ENCODE measurements at places on chromosomes 16 and 17.

DNA sequence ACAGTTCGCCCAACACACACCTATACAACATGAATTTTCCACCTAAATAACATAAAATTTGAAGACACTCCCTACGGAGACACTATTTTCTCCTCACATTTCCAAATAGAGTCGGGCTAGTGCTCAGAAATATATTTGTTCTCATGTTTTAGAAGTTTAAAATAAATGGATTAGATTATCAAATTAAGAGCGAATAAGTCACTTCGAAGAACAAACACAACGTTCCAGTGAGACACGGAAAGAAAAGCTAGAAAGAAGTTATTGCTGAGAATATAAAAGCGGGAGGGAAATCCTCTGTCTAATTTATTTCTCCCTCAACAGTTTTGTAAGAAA, 2.0 kb upstream of the HS3ST3B1 start:
- DNase-seq, result peak; percentile 71

DNA sequence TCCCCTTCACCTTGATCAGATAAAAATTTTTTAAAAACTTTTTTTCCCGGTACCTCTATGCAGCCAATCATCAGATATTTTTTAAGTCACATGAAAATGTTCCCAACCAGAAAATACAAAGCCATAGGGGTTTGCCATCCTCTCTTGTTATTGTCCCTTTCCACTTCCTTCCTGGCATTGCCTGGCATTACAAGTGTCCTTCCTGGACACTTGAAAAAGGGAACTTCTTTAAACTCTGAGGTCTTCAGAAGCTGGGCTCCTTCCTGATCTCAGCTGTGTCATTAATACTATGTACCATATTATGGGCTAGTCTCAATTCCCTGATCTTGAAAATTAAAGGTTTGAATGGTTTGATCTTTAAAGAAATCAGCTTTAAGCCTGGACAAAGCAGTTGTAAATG, 64.9 kb downstream of the TEX14 start:
- no peak for DNase-seq

GRCh38 chr17:6460531-6461161, 16.4 kb downstream of the PIMREG start:
- DNase-seq, result peak; percentile 52

GRCh38 chr17:45383003-45383402, 49.7 kb downstream of the ARHGAP27 start:
- no peak for DNase-seq

DNA sequence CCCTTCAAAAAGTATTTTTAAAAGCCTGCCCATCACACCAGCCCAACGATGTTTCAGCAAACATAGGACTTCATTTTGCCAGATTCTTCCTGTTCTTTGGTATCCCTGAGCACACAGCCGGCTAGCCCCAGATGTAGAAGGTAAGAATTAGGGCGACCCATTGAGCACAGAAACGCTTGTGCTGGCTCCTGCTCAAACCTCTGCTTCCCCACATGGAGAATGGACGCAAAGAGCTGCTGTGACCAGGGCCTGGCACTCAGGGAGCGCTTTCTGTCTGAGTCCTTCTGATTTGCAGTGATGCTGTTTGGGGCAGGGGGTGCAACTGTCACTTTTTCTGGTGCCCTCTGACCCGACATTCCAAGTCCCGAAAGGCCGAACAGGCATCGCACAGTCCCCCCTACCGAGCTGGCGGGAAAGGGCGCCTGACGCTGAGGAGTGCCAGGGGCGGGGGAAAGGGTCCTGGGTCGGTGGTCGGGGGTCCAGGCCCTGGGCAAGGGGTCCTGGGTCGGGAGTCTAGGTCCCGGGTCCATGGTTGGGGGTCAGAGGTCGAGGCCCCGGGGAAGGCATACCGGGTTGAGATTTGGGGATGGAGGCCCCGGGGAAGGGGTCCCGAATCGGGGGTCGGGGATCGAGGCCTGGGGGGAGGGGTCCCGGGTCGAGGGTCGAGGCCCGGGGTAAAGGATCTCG, 930 bp downstream of the CHMP1A start:
- DNase-seq, result peak; percentile 68

DNA sequence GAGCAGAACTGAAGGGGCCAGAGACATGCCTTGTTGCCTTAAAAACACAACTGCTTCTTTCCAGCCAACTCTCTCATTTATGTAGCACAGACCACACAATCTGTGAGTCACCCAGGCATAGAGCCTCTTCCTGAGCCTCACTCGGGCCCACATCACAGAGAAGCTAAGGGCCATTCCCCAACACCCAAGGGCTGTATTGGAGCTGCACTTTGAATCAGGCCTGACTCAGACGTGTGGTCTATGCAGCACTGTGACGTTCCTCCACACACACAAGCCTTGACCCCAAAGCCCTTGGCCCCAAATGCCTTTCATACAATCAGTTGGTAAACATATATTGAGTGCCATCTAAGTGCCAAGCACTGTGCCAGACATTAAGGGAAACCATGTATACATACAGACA, 308.9 kb upstream of the DYNLRB2 start:
- DNase-seq, result peak; percentile 86

GRCh38 chr16:67447508-67448076, 16.7 kb downstream of the HSD11B2 start:
- peak; percentile 88 for DNase-seq

DNA sequence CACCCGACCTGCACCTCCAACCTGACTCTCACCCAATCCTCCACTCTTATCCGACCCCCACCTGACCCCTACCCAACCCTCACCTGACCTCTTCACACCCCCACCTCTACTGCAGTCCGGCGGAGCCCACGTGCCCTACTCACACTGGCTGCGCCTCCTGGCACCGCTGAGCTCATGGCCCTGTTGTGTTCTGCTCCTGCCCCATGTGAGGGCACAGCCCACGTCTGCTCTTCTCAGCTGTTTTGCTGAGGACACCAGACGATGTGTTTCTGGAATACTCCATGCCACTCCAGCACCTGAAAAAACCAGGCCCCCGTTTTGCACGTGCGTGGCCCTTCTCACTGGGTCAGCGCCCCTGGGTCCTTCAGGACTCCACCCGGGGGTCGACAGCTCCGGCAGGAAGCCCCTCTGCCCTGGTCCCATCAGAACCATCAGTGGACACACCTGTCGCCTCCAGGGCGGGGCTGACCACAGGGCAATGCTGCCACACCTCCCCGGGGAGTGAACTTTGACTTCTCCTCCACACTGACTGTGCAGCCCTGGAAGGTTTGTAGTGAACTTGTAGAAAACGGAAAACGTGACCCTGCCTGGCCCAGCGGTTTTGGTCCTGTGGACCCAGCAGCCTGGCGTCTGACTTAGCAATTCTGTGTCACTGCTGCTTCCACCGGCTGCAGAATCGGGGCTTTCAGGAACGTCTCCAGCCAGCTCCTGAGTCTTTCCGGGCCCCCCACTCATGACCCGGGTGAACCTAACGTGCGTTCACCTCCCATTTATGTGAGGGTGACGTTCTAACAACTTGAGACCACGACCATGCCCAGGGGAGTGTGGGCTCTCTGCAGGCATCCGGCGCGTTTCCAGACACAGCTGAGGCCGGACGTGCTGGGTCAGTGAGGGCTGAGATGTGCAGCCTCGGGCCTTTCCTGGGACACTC, 5.7 kb upstream of the RAB40B start:
- peak; percentile 82 for DNase-seq

DNA sequence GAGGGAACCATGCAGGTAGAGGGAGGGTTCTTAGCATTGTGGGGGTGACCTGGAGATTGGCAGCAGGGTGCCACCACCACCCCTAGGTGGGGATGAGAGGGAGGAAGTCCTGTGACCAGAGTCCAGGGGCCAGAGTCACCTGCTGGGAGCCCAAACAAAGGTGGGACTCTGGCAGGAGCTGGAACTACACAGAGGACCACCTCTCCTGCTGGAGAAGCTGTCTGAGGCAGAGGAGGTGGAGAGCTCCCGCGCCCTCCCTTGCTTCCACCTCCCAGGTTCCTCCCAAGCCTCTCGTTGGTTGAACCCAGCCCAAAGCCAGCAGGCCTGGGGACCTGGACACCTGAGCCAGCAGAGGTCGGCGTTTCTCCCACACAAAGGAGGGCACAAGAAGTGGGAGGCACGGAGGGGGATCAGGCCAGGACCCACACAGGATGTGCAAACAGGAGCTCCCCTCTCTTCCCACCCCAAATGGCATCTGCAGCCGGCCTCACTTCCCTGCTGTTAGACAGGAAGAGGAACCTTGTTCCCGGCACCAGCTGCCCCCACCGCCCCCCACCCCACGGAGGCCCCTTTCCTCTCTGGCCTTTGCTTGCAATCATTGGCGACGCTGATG, 154.6 kb downstream of the SEC14L1 start:
- peak; percentile 32 for DNase-seq

- DNase-seq, result no peak
Observed at GRCh38 chr17:63963123-63963522, 9.6 kb downstream of the SCN4A start.

DNA sequence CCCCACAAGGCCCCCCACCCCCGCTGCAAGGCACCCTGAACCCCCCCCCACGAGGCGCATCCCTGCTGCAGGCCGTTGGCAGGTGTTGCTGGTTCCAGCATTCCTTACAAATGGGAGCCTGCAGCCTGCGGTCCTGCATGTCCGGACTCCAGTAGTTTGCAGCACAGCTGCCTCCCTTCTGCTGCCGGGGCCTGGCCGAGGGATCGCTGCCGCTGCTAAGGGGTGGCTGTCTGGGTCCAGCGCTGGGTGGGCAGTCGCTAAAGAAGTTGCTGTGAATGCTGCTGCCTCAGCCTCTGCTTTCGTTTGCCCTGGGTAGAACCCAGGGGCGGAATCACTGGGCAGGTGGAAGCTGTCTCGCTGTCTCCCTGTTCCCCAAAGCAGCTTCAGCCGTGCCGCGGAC, 11.8 kb downstream of the UTS2R start:
- peak; percentile 87 for DNase-seq

- no peak for DNase-seq
Observed at GRCh38 chr17:61774724-61775123, 88.6 kb downstream of the BRIP1 start.

GRCh38 chr17:81040791-81041337, 5.9 kb downstream of the BAIAP2 start:
- DNase-seq, result peak; percentile 96

GRCh38 chr16:85227084-85227945, 115.0 kb upstream of the CIBAR2 start:
- DNase-seq, result no peak

- peak; percentile 72 for DNase-seq
Observed at GRCh38 chr16:86971251-86971650, 345.9 kb downstream of the C16orf95 start.

- DNase-seq, result no peak
Observed at GRCh38 chr16:52309446-52310416, 237.2 kb downstream of the TOX3 start.

DNA sequence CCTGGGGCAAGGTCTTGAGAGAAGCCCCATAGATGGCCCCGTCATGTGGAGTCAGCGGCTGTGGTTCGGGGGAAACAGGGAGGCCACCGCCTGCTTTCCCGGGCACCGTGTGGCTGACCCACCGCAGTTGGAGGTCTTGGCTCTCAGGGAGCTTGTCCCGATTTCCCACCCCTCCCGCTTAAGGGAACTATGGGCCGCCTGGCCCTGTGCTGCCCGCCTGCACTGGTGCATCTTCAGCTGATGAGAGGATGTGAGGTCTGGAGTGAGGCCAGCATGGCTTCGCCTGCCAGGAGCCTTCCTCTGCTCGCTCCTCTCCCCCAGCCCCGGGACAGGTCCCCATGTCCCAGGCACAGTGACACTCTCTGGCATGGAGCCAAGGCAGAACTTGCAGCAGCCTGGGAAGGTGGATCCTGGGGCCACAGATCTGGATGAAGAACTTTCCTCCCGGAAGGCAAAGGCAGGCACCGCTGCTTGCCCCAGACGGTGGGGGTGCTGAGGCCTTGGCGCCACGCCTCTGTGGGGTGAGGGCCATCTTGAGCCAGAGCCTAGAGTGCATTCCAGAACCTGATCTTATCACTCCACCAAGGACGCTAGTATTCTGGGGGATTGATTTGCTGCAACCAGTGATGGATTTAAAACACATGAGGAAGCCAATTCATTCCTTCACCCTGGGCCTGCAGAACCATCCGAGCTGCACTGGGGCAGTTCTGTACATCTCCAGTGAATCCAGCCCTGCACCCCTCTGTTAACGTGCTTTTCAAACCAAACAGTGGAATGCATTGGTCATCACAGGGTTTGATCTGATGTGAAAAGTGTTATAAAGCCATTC, 178.6 kb upstream of the TNRC6C start:
- peak; percentile 89 for DNase-seq

- DNase-seq, result no peak
Observed at GRCh38 chr17:49338883-49339282, 23.2 kb downstream of the ZNF652 start.

DNA sequence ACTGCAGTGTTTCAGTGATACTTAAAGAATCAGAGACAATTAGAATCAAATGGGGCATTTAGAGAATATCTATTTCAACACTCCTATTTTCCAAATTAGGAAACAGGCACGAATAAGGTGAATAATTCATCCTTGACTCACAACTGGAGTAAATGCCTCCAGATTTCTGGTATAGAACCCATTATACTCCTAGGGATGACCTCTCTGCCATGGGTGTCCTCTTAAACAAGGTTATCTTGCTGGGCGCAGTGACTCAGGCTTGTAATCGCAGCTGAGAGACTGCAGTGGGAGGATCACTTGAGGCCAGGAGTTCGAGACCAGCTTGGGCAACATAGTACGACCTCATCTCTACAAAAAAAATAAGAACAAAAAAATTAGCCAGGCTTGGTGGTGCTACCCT, 139.8 kb upstream of the ELAC2 start:
- DNase-seq, result peak; percentile 14

GRCh38 chr17:37691807-37692206, 48.6 kb upstream of the DDX52 start:
- no peak for DNase-seq

DNA sequence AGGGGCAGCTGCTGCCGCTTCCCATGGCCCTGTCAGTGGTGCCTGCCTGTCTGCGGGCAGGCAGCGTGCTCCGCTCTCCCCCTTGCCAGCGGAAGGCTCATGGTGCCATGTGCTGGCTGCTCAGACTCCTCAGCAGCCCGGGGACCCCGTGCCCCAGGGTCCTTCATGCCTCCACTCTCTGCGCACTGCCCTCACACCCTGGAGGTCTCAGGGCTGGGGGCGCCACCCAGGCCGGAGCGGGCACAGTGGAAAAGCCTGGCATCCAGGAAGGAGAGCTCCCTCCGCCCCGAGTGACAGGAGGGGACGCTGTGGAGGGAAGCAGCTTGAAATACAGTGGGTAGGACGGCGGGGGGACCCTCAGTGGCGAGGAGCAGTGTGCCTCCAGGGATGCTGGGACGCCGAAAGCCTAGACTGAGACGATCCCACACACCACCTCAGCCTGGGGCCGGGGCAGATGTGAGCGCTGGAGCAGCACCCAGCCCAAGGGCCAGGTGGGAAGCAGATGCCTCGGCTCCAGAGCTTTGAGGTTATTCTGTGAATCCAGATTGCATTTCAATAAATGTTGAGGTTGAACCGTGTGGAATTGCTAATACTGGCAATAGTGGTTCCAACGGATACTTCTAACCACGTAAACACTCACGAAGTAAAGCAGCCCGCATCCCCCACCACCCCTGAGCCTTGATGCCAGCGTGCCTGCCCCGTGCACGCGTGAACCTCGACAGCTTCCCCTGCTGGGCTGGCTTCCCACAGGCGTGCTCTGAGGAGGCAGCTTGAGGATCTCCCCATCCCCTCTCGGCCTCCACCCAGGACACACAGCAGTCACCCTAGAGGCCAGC, 6.5 kb downstream of the TMEM204 start:
- DNase-seq, result no peak
